CD4-positive, alpha-beta memory T cell (primary cell): ENCODE measurements at places on chromosomes 3 and 15. TPM values are rescaled to one million over a fixed set of nuclear protein-coding genes. Genes with fewer than 3 reads are reported as not detected.

Gene SLC28A2
- not detected for polyA plus RNA-seq

Gene ISLR
- polyA plus RNA-seq = not detected

Gene LMOD3
- 0.13 TPM for polyA plus RNA-seq

Gene RETNLB
- polyA plus RNA-seq = not detected

Gene UBE2E1
- 12.0 TPM for polyA plus RNA-seq

Gene AMOTL2
- 0.48 TPM for polyA plus RNA-seq

Gene GPR62
- polyA plus RNA-seq = not detected

Gene MST1R
- 0.38 TPM for polyA plus RNA-seq

Gene MNS1
- not detected for polyA plus RNA-seq

Gene CYP1A2
- not detected for polyA plus RNA-seq

Gene LYZL4
- not detected for polyA plus RNA-seq

Gene C3orf70
- polyA plus RNA-seq = not detected

Gene MESP2
- not detected for polyA plus RNA-seq

Gene SCN5A
- not detected for polyA plus RNA-seq
